CD4-positive, alpha-beta T cell (primary cell): ENCODE measurements at places on chromosomes 5 and 9.

- no peak for DNase-seq
These were observed 917.0 kb downstream of the CDH9 start for GRCh38 chr5:26121338-26121737.

DNA sequence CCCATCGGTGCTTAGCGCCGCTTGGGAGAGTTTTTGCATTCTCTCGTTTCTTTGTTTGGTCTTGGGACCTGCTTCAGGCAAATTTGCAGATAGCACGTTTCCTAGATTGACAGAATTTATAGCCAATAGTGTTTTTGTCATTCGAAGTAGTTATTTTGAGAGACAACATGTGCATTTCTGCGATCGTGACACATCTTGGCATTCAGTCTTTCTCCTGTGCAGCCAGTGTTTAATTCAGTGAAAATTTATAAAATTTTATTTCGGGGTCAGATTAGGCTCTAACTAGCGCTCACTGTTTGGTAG is 830 bp downstream of the PRRC1 start:
- DNase-seq, result no peak

GRCh38 chr5:1568201-1568979 is 44.6 kb upstream of the LPCAT1 start:
- DNase-seq, result no peak

DNA sequence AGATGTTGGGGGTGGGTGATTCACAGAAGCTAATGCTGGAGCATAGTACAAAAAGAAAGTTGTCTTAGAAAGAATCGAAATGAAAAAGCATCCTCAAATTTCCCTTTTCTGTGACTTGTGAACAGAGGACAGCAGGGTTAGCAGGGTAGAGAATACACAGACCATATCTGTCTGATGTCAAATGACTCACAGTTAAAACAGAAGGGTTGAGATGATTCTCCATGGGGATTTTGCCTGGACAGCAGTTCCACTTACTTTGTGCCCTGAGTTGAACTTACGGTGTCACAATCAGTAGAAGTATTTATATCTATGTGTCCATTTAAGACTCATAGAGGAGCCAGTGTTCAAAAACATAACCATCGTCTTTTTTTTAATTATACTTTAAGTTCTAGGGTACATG is 801.6 kb downstream of the KCTD16 start:
- no peak for DNase-seq

GRCh38 chr9:85483208-85483607 is 258.5 kb downstream of the AGTPBP1 start:
- no peak for DNase-seq

GRCh38 chr9:450561-450960 is 235.9 kb downstream of the DOCK8 start:
- no peak for DNase-seq

GRCh38 chr5:89265511-89266179 is 382.7 kb upstream of the MEF2C start:
- no peak for DNase-seq

DNA sequence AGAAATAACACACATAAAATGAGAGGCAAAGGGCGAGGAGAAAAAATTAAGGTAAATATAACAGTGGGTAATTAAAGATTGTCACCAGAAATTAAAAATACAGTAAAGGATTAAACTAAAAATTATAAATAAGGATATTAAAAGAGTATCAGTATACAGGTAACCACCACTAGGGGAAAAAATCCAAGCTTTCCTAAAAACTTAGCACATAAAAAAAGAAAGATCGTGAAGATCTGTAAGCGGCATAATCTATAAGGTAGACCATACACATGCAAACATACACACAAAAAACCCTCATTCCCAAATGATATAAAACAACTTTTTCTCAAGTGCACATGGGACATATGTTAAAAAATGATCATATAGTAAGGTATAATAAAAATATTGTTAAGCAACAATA is 577.3 kb upstream of the NUDT12 start:
- no peak for DNase-seq

DNA sequence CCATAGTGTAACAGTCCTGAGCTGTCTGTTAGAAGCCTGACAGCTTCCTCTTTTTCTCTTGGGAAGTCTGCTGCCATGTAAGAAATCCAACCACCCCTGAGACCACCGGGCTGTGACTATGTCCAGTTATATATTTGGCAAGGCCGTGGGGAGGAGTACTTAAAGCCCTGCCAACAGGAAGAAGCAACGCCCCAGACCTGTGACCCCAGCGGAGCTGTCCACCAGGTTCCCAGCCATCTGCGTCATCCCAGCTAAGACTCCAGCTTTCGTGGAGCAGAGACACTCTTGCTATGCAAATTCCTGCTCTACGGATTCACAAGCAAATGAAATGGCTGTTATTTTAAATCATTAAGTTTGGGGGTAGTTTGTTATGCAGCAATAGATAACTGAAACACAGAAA is 417.3 kb downstream of the TLE4 start:
- no peak for DNase-seq

DNA sequence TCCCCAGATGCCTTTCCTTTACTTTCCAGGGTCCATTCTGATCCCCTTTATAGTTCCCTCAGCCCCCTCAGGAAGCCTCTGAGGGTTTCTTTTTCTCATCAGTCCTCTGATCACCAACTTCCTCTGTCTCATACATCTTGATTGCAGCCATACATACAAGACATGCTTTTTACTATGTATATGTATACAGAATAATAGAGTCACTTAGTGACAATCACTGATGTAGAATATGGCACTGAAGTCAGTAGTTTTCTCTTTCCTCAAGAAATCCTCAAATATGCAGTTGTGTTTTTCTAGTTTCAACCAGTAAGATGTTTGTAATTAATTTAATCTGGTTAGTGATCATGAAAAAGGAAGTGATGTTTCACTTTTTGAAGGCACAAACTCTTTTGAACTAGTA is 364.1 kb downstream of the MAN2A1 start:
- no peak for DNase-seq

DNA sequence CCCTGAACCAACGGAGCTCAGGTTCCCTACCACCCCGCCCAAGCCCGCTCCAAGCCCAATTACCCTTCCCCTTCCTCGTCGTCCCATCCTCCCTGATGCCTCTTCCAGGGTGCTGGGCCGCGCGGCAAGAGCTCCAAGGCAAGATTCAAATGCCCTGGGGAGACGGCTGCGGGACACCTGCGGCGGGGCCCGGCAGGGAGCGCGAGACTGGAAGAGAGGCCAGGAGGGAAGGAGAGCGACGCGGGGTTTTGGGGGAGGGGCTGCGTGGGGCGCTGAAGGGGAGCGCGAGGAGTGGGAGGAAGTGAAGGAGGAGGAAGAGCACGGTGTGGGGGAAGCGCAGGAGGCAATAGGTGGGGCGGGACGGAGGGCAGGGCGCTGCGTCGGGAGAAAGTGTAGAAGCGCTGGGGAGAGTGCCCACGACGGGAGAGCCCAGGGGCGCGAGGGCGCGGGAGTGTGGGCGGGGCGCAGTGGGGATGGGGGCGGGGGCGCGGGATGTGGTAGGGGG is 975 bp upstream of the NXNL2 start:
- DNase-seq, result no peak

DNA sequence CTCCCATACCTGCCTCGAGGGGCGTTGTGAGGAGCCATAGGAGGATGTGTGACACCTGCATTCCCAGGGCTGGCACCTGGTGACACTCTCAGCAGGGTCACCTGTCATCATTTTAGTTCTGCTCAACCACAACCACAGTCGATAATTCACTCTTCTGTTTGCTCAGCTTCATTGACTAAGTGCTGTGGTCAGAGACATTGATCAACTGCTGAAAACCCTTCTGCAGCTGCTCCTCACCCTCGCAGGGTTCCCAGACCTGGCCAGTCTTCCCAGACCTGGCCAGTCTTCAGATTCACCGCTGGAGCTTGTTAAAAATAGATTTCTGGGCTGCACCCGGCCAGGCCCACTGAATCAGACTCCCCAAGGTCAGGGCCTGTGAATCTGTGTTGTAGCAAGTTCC is 92.8 kb downstream of the MVB12B start:
- no peak for DNase-seq

DNA sequence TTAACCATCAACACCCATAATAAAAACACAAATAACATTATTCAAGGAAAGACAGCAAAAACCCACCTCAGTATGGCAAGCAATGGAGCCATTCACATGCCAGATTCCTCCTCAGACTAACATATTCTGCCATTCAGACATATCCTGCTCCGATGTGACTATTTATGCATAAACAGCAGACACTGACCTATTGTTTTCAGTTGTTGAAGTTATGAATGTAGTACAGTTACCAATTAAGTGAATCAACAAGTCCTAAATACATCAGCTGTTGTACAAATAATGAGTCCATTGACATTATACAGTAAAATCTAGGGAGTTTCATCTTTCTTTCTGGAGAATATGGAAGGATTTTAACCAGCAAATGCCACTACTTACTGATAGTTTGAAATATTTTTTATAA is 131.7 kb downstream of the DENND1A start:
- DNase-seq, result no peak

DNA sequence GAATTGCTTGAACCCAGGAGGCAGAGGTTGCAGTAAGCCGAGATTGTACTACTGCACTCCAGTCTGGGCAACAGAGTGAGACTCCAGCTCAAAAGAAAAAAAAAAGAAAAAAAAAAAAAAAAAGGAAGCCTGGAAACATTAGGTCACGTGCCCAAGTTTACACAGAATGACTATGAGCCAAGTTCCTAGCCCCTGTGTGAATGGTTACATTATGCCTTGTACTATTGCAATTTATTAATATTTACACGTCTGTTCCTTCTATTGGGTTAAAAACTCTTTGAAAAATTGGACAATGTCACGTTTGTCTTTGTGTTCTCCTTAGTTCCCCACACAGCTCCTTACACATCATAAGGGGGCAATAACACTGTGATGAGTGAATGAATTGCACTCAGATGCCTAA is 33.5 kb upstream of the SLC28A3 start:
- DNase-seq, result no peak

DNA sequence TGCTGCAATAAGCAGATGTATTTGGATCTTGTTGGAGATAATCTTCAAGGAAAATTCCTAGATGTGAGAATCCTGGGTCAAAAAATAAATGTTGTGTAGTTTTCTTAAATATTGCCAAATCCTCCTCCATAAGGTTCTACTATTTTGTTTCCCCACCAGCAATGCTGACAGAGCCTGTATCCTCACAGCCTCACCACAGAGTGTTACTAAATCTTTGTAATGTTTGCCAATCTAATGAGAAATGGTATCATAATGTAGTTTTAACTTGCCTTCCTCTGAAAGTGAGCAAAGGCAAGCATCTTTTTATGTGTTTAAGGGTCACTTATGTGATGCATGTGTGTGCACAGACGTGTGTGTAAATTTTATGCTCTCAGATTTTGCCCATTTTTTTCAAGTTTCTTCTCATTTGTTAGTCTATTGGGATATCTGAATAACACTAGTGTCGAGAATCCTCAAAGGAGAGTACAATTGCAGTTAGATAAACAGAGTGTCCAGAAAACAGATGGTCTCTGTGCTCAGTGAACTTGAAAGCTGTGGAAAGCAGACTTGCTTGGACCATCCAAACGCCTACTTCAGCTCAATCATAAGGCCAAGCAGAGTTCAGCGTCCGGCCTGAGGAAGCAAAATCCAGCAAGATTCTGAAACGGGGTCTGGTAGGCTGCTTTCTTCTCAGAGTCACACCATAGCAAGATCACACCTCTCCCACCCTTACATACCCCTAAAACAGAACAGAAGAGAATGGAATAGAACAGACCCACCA is 35.7 kb upstream of the UGT3A1 start:
- DNase-seq, result no peak

- no peak for DNase-seq
These were observed 48.3 kb upstream of the IRX4 start for GRCh38 chr5:1930880-1931603.

DNA sequence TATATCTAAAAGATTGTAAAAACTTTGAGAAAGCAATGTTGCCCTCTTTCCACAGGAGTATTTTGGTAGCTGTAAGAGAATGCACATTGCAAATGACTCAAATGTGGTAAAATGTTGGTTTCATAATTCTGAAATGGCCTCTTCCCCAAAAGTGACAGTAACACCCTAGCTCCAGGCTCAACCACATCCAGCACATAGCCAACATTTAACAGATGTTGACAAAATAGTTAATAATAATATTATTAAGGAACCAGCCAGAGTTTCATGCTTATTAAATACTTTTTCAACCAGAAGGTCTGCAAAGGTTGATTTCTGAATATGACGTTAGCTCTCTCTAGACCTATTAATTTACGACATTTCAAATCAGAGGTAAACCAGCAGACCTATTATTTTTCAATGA is 1.3 kb downstream of the ANXA1 start:
- no peak for DNase-seq

GRCh38 chr5:51345106-51345505 is 38.1 kb upstream of the ISL1 start:
- DNase-seq, result no peak

DNA sequence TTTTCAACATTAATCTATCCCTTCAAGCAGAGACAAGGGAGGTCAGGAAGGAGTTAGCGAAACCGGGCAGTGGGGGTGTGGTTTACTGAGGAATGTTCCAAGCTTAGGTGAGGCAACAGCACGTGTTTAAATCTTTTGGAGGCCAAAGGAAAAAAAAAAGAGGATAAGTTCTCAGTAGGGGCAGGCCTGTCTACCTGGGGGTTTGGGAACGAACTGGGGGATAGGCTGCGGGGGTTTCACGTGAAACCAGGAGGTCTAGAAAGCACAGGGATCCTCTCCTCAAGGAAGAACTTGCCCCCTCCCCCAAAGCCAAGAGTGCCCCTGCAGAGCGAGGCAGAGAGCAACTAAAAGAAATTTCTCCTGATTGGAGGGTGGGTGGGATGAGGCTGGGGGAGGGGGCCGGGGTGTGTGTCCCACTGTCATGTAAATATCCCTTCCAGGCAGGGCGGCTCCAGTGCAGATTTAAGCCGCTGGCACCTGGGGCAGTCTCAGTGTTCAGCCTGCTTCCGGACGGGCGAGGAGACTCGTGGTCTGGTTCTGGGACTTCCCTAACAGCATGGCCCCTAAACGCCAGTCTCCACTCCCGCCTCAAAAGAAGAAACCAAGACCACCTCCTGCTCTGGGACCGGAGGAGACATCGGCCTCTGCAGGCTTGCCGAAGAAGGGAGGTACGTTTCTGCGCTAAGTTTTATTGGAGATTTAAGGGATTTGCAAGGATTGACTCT is 5.5 kb upstream of the SET start:
- DNase-seq, result peak; percentile 33

- no peak for DNase-seq
These were observed 142.1 kb downstream of the HINT1 start for GRCh38 chr5:131022811-131023497.

GRCh38 chr5:16025681-16026080 is 153.9 kb downstream of the MARCHF11 start:
- DNase-seq, result no peak

- DNase-seq, result no peak
These were observed 25.9 kb downstream of the HOMER1 start for GRCh38 chr5:79488058-79488457.

DNA sequence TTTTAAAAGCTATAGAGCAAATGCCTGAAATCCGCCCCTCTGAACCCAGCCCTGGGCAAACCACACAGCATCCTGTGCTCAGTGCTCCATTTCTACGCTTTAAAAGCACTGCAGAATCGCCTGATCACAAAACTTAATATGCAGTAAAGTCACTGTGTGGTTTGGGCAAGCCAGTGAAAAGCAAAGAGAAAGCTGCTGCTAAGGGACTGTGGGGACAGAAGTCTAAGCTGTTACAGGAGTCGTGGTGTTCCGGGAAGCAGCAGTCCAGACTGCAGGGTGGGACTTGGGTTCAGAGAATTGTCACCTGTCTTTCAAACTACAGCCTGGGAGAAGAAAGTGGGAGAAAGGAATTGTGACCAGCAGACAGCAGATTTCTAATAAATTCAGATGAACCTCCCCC is 8.2 kb downstream of the RAPGEF1 start:
- no peak for DNase-seq

GRCh38 chr9:13071921-13072320 is 207.6 kb downstream of the MPDZ start:
- no peak for DNase-seq
